ENCODE measurements at places on chromosomes 6 and 20.

- no peak for DNase-seq
Observed at GRCh38 chr6:71392276-71392675, 103.7 kb downstream of the OGFRL1 start.

DNA sequence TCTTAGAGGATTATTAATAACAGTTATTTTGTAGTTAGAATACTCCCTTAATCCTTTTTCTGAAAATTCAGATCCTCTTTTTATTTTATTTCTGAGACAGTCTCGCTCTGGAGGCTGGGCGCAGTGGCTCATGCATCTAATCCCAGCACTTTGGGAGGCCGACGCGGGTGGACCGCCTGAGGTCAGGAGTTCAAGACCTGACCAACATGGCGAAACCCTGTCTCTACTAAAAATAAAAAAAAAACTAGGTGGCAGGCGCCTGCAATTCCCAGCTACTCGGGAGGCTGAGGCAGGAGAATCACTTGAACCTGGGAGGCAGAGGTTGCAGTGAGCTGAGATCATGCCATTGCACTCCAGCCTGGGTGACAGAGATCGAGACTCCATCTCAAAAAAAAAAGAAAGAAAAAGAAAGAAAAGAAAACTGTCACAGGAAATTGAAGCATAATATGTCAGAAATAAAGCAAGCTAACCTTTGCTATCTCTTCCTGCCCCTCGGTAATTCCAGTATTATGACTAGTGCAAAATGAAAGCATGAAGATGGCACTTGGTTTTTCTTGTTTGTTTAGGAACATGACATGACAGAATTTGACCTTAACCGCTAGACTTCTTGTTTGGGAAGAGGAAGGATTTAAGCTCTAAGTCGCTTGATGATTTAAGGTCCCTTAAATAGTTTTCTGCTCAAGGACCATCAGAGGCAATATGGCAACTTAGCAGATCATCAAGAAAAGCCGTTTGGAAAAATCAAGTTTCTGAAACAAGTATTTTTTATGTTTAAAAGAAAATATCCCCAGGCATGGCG, 1.8 kb upstream of the RBM39 start:
- no peak for DNase-seq

GRCh38 chr20:20683481-20684321, 28.7 kb downstream of the RALGAPA2 start:
- no peak for DNase-seq

- no peak for DNase-seq
Observed at GRCh38 chr6:1714654-1715053, 104.9 kb downstream of the FOXC1 start.

DNA sequence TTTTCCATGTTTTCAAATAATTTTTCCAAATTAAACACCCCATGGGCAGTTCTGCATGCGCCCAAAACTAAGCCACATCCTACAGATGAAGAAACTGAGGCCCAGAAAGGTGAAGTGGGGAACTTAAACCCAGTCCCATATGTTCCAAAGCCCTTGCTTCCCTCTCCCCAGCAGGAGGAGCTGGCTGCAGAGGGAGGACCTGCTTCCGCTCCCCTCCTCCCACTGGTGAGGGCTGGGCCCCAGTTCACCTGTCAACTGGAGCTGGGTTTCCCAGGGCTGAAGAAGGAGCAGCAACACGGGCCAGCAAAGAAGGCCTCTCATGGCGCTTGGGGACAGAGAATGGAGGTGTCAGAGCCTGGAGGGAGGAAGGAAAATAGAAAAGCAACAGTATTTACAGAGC, 1.4 kb upstream of the RBPJL start:
- no peak for DNase-seq

DNA sequence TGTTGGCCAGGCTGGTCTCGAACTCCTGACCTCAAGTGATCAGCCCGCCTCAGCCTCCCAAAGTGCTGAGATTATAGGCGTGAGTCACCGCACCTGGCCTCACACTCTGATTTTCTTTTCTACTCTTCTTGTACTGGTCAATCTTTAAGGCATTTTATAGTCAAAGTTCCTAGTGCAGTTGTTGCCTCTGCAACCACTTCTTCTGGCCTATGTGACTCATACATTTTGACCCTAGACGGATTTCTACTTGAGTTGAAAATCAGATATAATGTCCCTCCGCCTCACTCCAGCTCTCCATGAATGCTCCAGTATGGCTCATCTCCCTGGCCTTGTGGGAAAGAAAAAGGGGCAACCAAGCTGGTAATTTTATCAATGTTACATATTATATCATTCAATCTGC, 42.4 kb downstream of the TNFRSF21 start:
- DNase-seq, result peak; percentile 14

GRCh38 chr6:72622094-72622940, 453 bp downstream of the KCNQ5 start:
- DNase-seq, result no peak

GRCh38 chr20:32301719-32302506, 24.5 kb downstream of the KIF3B start:
- DNase-seq, result no peak

DNA sequence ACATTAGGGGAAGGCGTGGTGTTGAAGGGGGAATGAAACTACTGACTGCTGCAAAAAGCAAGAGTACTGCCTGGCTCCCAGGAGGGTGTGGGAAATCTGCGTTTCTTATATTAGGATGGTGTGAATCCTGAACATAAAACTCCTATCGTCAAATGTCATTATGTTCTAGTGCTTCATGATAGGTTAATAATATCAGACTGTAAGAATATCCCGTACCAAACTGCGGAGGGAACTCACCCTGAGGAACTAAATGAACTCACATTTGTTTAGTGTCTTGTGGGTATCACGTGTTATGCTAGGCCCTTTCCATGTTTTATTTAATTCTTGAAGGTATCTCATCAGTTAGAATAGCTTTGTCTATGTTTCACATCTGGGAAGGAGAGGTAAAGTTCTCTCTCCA, 610.7 kb downstream of the QKI start:
- no peak for DNase-seq

GRCh38 chr6:49915035-49915434, 48.7 kb upstream of the CRISP1 start:
- DNase-seq, result no peak

Measured in brain microvascular endothelial cell (primary cell).